H7 (cell line): ENCODE measurements at places on chromosomes 5 and 9.

DNA sequence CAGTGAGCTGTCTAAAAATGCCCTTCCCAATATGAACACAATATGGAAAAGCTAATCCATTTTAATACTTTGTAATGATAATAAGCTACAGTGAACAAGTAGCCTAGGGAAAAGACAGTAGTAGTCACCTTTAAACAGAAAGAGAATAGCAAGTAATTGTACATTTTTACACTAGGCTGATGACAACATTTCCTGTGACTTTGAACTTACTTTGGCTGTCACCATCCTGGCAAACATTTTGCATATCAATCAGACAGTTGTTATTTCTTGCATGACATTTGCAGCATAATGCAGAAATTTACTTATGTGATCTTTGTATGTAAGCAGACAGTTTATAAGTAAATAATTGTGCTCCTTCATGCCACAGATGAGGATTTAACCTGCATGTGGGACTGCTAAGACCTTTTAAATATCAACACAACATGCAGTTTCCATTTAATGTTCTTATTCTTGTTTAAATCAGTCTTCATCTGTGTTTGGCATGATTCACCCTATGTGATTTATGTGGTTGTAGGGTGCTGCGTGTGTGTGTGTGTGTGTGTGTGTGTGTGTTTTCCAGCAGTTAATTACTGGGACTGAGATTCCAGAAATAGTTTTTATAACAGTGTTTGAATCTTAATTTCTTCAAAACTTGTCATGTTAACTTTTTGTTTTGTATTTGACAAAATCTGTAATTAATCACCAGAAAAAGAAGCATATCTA lies 997.1 kb upstream of the ARRDC3 start:
- DNase-seq: no peak

GRCh38 chr9:37001459-37001858 lies 32.6 kb downstream of the PAX5 start:
- DNase-seq: no peak

DNA sequence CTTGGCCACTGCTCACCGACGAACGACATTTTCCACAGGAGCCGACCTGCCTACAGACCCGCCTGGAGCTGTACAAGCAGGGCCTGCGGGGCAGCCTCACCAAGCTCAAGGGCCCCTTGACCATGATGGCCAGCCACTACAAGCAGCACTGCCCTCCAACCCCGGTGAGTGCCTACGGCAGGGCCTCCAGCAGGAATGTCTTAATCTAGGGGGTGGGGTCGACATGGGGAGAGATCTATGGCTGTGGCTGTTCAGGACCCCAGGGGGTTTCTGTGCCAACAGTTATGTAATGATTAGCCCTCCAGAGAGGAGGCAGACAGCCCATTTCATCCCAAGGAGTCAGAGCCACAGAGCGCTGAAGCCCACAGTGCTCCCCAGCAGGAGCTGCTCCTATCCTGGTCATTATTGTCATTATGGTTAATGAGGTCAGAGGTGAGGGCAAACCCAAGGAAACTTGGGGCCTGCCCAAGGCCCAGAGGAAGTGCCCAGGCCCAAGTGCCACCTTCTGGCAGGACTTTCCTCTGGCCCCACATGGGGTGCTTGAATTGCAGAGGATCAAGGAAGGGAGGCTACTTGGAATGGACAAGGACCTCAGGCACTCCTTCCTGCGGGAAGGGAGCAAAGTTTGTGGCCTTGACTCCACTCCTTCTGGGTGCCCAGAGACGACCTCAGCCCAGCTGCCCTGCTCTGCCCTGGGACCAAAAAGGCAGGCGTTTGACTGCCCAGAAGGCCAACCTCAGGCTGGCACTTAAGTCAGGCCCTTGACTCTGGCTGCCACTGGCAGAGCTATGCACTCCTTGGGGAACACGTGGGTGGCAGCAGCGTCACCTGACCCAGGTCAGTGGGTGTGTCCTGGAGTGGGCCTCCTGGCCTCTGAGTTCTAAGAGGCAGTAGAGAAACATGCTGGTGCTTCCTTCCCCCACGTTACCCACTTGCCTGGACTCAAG lies 1.5 kb downstream of the CSF2 start:
- DNase-seq: no peak

DNA sequence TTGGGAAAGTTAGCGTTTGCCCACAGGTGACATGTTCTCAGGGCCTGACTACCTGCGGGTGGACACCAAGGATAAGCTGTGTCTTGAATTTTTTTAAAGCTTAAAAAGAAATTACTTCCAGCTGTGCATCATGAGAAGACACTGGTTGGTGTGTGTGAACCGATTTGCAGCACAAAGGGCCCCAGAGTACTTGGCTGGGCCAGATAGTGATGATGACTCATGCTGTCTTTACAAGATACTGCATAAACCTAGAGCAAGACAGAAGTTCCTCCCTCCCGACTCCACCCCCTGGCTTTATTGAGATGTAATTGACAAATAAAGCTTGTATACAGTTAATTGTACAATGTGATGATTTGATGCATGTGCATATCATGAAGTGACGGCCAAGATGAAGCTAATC lies 212.8 kb downstream of the NXNL2 start:
- peak; percentile 48 for DNase-seq

DNA sequence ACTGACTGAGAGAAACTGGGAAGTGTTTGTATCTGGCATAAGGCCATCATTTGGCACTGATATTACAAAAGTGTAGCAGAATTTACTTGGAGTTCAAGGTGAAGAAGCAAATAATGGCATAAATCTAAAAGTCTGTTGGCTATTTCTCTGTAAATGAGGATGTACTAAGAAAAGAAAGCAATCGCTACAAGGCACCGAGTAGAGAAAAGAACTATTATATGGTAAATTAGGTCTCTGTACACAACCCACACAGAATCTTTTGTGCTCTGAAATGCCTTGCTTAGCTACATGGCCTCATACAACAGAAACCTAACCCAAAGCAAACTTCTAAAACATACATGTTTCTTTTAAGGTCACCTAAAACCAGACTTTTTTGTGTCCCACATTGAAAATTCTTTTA lies 290.1 kb upstream of the WWC1 start:
- DNase-seq: no peak

DNA sequence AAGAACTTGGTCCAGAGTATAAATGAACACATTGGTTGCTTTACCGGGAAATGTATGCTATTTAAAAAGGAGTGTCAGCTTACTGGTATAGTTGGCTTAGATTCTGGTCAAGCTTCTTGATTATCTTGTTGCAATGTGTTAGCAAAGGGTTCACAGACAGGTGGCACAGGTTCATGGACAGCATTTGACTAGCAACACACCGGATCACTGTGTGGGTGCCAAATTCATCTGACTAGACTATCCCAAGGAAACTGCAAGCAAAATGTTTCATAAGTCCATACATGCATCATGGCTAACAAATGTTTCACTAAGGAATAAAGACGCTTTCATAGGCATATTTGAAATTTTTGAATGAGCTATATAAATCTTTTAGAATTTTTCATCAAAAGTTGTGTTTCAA lies 274.1 kb downstream of the PLK2 start:
- no peak for DNase-seq
